Activated CD8-positive, alpha-beta T cell treated with anti-CD3 and anti-CD28 coated beads, Interleukin-2, amount 10 ng/mL, durations not matched to agents 7 days and 5 days (primary cell): ENCODE measurements at places on chromosomes 11 and 22. TPM values are rescaled to one million over a fixed set of nuclear protein-coding genes. Genes with fewer than 3 reads are reported as not detected.
A peak's percentile ranks its signal among the peaks of the same experiment; 100 is the strongest.

GRCh38 chr22:27283714-27284113 lies 517.8 kb downstream of the MN1 start:
- no peak overlapping the region for H3K27ac ChIP-seq
- no peaks in the 10 kb centered on the region for H3K27me3 ChIP-seq
- H3K4me1 ChIP-seq: no peaks in the 10 kb centered on the region
- no peaks in the 10 kb centered on the region for H3K36me3 ChIP-seq
- no peak for DNase-seq

DNA sequence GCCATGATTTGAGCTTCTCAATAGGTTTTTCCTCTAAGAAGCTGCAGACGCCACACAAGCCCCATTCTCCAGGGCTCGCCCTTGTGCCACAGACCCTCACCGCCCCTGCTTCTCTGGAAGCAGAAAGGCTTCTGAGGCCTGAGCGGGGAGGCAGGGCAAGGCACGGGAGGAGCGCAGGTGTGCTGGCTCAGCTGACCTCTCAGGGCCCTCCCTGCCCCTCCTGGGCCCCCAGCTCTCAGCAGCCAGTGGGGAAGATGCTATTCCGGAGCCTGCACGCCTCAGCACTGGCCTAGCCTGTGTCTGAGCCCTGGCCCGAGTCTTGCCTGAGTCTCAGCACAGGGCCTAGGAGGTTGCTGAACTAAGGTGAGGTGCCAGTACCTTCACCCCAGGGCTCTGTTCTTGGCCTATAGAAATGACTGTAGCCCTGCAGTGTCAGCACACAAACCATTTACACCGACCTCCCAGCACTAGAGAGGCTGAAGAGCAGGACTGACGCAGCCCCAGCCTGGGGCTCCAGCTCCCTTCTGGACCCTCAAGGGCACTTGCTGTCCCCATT lies 47.1 kb upstream of the LMO1 start:
- no peak overlapping the region for H3K27ac ChIP-seq
- H3K4me3 ChIP-seq: no peak overlapping the region
- no peaks in the 10 kb centered on the region for H3K36me3 ChIP-seq

GRCh38 chr11:69312453-69313404 lies 18.8 kb downstream of the MYEOV start:
- H3K4me1 ChIP-seq: peaks cover 34% of the 10 kb centered on the region
- peaks cover 1% of the 10 kb centered on the region for H3K36me3 ChIP-seq
- no peak for DNase-seq
- no peaks in the 10 kb centered on the region for H3K27me3 ChIP-seq

- no peak overlapping the region for H3K4me3 ChIP-seq
- no peaks in the 10 kb centered on the region for H3K36me3 ChIP-seq
- DNase-seq: no peak
- no peaks in the 10 kb centered on the region for H3K27me3 ChIP-seq
- H3K4me1 ChIP-seq: no peaks in the 10 kb centered on the region
- H3K27ac ChIP-seq: no peak overlapping the region
Observed at GRCh38 chr11:103315248-103315647, 206.0 kb downstream of the DYNC2H1 start.

- H3K27ac ChIP-seq: peak overlapping the region; percentile 97
- H3K36me3 ChIP-seq: peaks cover 44% of the 10 kb centered on the region
- no peak overlapping the region for H3K4me3 ChIP-seq
Observed at GRCh38 chr11:121448431-121448941, 3.6 kb upstream of the SORL1 start.

DNA sequence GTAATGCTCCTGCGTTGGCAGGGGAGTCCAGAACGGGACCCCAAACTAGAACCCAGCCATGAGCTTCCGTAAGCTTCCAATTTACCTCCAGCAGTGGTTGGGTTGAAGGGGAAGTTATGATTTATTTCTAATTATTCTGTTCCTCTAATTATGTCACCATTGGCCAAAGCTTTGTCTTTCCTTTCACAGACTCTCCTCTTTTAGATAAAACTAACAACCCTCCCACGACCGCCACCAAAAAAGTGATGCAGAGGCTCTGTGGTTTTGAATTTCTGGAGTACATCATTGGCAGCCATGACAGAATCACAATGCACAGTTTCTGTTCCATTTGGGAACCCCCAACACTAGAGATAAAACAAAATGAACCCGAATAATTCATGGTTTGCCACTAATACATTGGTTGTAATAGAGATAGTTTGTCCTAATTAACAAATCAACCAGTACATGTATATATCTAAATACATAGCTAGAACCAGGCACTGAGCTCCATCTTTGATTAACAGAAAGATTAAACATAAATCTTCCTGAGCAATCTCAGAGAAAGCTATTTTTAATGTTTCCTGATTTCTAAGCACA lies 64.3 kb downstream of the ETS1 start:
- no peaks in the 10 kb centered on the region for H3K27me3 ChIP-seq
- H3K36me3 ChIP-seq: peaks cover 38% of the 10 kb centered on the region
- DNase-seq: peak; percentile 69

GRCh38 chr22:39638958-39639357 lies 68.4 kb downstream of the CACNA1I start:
- no peaks in the 10 kb centered on the region for H3K36me3 ChIP-seq
- H3K27me3 ChIP-seq: no peaks in the 10 kb centered on the region
- no peaks in the 10 kb centered on the region for H3K4me1 ChIP-seq
- no peak overlapping the region for H3K4me3 ChIP-seq
- DNase-seq: no peak
- no peak overlapping the region for H3K27ac ChIP-seq

DNA sequence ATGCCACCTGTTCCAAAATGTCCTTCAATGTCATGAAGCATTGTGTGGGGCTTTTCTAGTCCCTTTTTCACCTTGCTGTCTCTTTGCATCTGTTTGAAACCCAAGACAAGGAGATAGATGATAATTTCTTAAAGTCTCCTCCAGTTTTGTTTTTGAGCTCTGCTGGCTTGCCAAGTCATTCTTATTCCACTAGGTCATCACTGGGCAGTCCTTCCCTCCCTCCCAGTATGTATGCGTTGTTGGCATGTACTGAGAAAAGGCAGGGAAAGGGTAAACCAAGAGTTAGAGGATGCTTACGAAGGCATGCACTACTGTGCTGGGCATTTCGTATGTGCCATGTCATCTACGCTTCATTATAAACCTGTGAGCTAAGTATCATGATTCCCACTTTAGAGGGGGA lies 78.6 kb downstream of the PARVA start:
- H3K27ac ChIP-seq: no peak overlapping the region
- no peak for DNase-seq
- H3K4me1 ChIP-seq: no peaks in the 10 kb centered on the region
- H3K36me3 ChIP-seq: no peaks in the 10 kb centered on the region
- peaks cover 2% of the 10 kb centered on the region for H3K27me3 ChIP-seq

GRCh38 chr22:25800766-25801165 lies 58.8 kb downstream of the MYO18B start:
- no peaks in the 10 kb centered on the region for H3K4me1 ChIP-seq
- H3K36me3 ChIP-seq: no peaks in the 10 kb centered on the region
- H3K27me3 ChIP-seq: peaks cover 3% of the 10 kb centered on the region
- H3K27ac ChIP-seq: no peak overlapping the region

DNA sequence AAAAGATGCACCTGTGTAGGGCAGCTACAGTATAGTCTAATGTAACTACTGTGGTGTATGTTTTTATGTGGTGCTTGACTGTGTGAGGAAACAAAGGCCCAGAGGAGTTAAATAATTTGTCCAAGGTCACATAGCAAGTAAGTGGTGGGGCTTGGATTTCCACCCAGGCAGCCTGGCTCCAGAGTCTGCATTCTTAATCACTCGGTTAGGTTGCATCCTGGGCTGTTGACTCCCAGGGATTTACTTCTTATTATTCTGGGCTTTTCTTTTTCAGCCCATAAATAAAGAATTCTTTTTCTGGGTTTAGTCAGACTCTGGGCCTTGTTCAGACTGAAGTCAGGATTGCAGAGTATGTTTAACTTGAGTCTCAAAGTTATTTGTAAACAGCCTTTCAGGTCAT lies 82.1 kb downstream of the ARHGAP42 start:
- H3K4me3 ChIP-seq: no peak overlapping the region
- no peak for DNase-seq
- H3K27ac ChIP-seq: no peak overlapping the region
- no peaks in the 10 kb centered on the region for H3K36me3 ChIP-seq
- H3K27me3 ChIP-seq: no peaks in the 10 kb centered on the region

DNA sequence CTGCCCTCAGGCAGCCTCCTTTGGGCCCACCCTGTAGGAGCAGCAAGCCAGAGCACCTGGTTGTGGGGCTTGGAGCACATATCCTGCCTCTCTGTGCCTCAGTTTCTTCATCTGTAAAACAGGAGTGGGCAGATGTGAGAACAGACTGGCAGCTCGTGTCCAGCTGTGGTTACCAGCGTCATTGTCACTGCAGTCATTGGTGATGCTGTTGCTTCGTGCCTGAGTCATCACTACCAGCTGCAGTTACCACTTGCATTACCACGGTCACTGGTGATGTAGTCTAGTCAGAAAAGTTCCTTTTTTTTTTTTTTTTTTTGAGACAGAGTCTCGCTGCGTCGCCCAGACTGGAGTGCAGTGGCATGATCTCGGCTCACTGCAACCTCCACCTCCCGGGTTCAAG lies 20.4 kb downstream of the RSPH14 start:
- no peaks in the 10 kb centered on the region for H3K36me3 ChIP-seq
- H3K4me3 ChIP-seq: no peak overlapping the region
- H3K27ac ChIP-seq: no peak overlapping the region
- no peaks in the 10 kb centered on the region for H3K27me3 ChIP-seq
- peaks cover 16% of the 10 kb centered on the region for H3K4me1 ChIP-seq

DNA sequence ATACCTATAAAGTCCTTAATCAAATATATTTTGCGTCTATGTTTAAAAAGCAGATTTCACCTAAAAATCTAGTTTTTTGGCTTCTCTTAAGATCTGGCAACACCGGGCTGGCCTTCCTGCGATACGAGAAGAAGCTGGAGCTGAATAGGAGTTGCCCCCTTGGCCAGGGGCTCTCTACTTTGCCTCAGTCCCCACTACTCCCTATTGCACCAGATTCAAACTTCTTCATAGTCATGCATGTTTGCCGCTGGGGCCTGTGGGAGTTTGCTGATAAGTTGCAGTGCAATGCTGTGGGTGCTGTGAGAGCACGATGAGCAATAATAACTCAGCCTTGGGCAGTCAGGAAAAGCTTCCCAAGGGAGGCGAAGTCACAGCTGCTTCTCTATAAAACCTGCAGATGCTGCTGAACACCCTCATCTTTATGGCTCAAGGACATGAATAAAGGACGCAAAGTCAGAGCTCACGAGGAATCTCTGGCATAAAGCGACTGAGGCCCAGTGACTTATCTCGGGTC lies 15.2 kb upstream of the EIF3D start:
- H3K27me3 ChIP-seq: peaks cover 3% of the 10 kb centered on the region
- H3K27ac ChIP-seq: peak overlapping the region; percentile 13
- DNase-seq: no peak
- H3K36me3 ChIP-seq: no peaks in the 10 kb centered on the region

DNA sequence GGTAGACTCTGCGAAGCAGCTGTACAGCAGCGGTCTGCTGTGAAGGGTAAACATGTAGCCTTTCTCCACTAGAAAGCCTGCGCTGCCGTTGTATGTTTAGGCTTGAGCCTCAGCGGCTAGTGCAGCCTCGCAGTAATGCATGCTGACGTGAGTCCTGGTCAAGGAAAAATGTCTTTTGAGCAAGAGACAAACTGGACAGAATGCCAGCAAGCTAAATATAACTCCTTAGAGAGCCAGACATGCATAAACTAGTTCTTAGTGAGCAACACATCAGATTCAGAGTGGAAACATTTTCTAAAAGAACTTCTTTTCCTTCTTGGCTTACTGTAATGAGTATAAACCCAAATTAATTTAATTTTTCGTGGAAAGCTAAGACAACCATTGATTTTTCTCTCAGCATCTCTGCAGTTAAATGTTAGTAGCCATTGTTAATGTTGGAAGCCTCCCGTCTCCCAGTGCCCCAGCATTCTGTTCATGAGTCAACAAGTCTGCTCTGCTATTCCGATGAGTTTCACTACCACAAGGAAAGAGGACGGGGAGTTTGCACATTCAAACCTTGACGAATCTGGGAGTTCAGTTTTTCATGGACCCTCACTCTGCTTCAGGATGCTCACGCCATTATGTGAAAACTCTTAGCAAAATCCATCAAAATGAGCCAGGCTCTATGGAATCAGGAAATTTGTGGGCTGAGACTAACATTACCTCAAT lies 51.4 kb downstream of the JAM3 start:
- no peak for DNase-seq
- peaks cover 17% of the 10 kb centered on the region for H3K27me3 ChIP-seq
- H3K4me1 ChIP-seq: peaks cover 11% of the 10 kb centered on the region
- H3K36me3 ChIP-seq: peaks cover 4% of the 10 kb centered on the region

- H3K4me1 ChIP-seq: peaks cover 2% of the 10 kb centered on the region
- no peak overlapping the region for H3K4me3 ChIP-seq
- DNase-seq: no peak
Observed at GRCh38 chr11:116882386-116882785, 45.0 kb upstream of the APOA1 start.

DNA sequence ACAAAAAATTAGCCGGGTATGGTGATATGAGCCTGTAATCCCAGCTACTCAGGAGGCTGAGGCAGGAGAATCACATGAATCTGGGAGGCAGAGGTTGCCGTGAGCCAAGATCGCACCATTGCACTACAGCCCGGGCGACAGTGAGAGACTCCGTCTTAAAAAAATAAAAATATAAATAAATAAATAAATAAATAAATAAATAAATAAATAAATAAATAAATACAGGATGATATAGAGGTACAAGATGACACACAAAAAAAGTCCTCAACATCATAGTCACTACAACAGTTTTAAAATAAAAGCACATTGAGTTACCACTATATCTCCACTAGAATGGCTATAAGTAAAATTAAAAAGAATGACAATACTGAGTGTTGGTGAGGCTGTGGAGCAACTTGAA lies 97.8 kb downstream of the ALX4 start:
- DNase-seq: no peak
- H3K4me3 ChIP-seq: no peak overlapping the region
- no peak overlapping the region for H3K27ac ChIP-seq
- H3K27me3 ChIP-seq: no peaks in the 10 kb centered on the region
- H3K4me1 ChIP-seq: no peaks in the 10 kb centered on the region

DNA sequence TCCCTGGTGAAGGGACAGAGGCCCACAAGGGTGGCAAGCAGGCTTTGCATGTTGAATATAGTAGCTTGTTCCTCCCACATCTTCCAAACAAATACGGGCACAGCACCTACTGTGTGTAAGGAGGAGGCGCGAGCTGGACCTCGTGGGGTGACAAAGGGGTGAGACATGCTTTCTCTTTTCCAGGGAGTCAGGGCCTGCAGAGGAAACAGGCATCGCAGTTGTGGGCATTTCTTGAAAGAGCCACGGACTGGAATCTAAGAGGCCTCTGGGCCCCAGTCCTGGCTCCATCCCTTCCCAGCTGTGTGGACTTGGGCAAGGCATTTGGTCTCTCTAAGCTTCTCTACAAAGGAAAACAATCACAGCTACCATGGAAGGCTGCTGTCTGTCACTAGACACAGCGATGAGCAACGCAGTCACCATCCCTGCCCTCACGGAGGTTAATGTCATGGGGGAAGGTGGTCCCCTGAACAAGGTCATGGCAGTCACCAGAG lies 13.0 kb upstream of the CDC42EP1 start:
- no peak overlapping the region for H3K27ac ChIP-seq
- H3K36me3 ChIP-seq: no peaks in the 10 kb centered on the region
- no peak for DNase-seq
- no peak overlapping the region for H3K4me3 ChIP-seq
- peaks cover 15% of the 10 kb centered on the region for H3K4me1 ChIP-seq
- peaks cover 12% of the 10 kb centered on the region for H3K27me3 ChIP-seq

The OR8D4 gene
- total RNA-seq: not detected

The XRCC6 gene
- total RNA-seq: 302 TPM

The SCGB1D2 gene
- not detected for total RNA-seq

The MGAT3 gene
- 9.1 TPM for total RNA-seq

The BAIAP2L2 gene
- 0.58 TPM for total RNA-seq

The GAB4 gene
- not detected for total RNA-seq

The KCNJ11 gene
- 4.2 TPM for total RNA-seq

The FIBIN gene
- not detected for total RNA-seq
